ENCODE measurements at places on chromosomes 1 and 21.

DNA sequence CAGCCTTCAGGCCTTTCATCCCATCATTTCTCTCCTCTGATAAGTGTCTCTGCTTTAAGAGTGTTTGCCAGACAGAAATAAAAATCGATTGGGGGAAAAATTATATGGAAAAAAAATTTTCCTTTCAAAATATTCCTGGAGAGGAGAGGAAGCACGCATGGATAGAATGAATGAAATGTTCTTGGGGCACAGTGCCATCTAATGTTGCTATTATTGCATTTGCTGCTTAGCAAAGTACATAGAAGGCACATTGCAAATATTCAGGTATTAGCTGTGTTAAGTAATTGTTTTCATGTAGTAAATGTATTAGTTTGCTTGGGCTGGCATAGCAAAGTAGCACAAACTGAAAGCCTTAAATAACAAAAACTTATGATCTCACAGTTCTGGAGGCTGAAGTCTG is 18.1 kb downstream of the B3GALT5 start:
- DNase-seq = no peak

DNA sequence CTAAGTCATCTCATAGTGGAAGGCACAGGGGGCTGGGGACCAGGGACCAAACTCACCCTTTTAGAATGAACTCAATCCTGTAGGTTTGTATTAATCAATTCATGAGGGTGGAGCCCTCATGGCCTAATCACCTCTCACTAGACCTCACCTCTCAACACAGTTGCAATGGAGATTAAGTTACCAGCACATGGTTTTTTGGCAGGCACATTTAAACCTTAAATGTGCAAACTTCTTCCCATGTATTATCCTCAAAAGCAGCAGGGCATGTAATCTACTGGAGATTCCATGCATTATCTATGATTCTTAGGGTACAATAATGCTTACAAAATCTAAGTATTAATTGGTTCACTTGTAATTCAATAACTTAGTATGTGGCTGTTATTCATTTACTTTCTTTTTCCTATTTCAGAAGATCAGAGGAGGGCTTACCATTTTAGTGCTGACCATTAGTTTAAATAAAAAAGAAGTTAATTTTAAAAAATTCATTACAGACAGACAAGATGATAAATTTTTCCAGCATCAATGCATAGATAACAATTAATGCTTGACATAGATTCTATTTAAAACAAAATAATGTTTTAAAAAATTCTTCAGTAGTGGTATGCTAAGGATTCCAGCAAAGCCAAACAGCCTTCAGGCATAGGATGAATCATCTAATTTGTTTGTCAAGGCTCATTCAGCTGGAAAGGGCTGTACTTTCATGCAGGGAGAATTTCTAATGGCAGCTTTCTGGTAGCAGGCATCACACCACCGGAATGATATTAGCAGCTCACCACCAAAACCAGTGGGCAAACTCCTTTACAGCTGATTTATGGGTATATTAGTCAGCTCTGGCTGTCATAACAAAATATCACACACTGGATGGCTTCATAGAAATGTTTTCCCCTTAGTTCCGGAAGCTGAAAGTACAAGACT is 124.6 kb upstream of the ZNF648 start:
- DNase-seq = peak; percentile 52

GRCh38 chr1:66282343-66282852 is 251.6 kb upstream of the SGIP1 start:
- DNase-seq = peak; percentile 75

DNA sequence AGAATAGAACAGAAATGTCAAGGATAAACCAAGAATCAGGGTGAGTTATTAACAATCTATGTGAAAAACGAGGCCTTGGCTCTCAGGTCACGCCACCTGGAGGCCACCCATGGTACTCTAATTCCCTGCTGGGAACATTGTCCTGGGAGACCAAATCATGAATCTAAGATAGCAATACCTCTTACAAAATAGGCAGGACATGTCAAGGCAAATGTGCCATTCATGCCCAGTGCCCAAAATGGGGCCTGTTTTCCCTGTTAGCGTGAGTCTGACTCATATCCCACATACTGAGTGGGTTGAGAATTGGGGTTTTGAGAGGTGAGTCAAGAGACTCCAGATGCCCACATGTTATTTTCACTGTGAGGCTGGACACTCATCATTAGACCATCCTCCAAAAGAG is 380.8 kb downstream of the HHIPL2 start:
- peak; percentile 92 for DNase-seq

- DNase-seq = no peak
These were observed 53.2 kb downstream of the CNN3 start for GRCh38 chr1:94873520-94874351.

GRCh38 chr1:151106894-151107293 is 36.3 kb downstream of the GABPB2 start:
- DNase-seq = peak; percentile 57

DNA sequence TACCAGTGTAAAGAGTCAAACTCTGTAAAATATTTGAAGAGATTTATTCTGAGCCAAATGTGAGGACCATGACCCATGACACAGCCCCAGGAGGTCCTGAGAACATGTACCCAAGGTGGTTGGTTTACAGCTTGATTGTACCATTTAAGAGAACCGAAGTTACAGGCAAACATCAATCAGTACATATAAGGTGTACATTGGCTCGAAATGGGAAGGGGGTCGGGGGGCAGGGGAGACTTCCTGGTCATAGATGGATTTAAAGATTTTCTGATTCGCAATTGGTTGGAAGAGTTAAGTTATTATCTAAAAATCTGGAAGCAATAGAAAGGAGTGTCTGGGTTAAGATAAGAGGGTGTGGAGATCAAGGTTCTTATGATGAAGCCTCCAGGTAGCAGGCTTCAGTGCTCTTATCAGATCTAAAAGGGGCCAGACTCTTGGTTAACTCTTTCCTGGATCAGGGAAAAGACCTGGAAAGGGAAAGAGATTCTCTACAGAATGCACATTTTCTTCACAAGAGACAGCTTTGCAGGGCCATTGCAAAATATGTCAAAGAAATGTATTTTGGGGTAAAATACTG is 47.5 kb upstream of the NTPCR start:
- DNase-seq = no peak

GRCh38 chr1:118486199-118486598 is 301.2 kb upstream of the SPAG17 start:
- DNase-seq = no peak

DNA sequence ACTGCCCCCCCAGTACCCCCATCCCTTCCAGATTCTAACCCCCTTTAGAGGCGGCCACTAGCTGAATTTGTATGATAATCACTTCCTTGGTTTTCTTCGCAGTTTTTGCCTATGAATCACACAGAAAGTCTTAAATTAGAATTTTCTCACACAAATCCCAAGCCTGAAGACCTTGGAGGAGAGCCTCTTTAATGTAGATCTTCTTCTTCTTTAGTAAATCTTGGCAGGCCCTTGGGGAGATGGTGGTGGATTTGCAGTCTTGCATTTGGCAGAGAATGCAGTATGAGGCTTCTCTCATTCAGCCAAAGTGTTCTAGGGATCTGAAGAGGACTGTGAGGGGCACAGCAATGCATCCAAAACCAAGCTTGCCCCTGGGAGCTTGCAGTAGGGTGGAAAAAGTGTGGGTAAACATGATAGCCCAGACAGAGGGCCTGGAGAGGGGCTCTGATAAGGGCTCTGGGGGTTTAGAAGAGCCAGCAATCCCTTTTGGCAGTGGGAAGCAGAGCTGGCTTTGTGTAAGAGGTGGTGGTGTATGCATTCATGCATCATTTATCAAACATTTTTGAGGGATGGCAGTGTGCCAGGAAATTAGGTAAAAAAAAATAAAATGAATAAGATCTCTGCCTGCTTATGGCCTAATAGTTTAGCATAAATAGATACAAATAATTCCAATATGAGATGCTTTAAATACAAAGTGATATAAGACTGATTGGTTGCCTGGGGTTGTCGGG is 7.7 kb upstream of the CDC42 start:
- peak; percentile 74 for DNase-seq

GRCh38 chr1:98923667-98924066 is 81.0 kb downstream of the PLPPR5 start:
- no peak for DNase-seq

DNA sequence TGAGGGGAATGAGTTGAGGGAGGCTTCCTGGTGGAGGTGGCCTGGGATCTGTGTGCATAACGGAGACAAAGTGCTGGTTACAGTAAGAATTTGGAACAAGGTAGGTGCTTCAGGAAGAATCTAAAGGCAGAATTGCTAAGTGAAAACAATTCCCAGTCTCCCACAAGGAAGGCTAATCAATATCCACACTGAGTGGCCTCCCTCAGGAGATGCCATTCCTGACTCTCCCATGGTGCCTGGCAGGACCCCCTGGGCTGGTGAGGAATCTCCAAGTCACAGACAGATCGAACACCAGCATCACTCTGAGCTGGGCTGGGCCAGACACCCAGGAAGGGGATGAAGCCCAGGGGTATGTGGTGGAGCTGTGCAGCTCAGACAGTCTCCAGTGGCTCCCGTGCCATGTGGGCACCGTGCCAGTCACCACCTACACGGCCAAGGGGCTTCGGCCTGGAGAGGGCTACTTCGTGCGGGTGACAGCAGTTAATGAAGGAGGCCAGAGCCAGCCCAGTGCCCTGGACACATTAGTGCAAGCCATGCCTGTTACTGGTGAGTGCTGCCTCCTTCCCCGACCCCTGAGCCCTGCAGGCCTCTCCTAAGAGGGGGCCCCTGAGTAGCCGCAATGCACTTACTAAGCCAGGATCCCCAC is 30.7 kb downstream of the IGFN1 start:
- no peak for DNase-seq

DNA sequence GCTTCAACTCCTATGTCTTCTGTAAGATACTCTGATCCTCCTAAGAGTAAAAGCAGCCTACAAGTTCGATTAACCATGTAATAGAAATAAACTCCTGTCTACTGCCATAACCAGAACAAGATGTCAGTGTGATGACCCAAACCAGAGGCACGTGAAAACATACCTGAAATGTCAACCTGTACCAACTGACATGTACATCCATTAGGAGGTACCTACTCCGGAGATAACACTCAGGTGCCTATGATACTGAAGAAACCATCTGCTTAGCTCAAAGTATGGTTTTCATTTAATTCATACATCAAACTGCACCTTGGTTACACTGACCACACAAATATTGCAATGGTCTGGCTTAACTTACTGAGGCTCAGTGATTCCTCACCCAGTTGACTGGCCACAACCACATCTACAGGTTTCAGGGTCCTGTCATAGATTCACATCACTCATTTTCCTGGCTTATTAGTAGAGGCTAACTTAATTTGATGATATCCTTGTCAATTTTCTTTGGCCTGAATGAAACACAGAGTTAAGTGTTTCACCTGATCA is 4.4 kb downstream of the ITPKB start:
- no peak for DNase-seq

DNA sequence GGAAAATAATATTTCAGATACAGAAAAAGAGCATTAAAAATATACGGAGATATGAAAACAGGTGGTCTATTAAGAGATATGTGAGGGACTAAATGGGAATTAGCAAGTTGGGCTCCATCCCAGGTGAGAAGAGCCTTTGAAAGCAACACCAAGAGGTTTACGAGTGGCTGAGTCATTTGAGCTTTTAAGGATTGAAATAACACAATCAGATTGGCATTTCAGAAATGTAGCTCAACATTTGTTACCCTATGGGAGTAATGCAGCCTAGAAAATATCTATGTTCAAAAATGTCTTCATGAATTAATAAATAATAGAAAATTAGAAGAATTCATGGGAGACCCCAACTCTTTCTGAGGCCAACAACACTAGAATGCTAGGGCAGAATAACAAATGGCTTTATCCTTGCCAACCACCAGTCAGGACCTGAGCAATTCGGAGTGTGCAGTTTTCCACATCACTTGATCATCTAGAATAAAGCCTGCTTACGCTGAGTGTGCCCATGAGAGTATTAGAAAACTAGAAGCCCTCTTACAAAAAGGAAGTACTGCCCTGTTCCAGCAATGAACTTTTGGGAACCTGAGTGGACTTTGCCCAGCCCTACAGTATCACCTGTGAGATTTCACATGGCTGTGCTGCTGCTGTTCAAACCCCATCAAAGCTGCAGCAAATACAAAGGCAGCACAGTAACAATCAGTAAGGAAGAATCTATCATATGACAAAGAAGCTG is 538.0 kb upstream of the CAMK1G start:
- no peak for DNase-seq

DNA sequence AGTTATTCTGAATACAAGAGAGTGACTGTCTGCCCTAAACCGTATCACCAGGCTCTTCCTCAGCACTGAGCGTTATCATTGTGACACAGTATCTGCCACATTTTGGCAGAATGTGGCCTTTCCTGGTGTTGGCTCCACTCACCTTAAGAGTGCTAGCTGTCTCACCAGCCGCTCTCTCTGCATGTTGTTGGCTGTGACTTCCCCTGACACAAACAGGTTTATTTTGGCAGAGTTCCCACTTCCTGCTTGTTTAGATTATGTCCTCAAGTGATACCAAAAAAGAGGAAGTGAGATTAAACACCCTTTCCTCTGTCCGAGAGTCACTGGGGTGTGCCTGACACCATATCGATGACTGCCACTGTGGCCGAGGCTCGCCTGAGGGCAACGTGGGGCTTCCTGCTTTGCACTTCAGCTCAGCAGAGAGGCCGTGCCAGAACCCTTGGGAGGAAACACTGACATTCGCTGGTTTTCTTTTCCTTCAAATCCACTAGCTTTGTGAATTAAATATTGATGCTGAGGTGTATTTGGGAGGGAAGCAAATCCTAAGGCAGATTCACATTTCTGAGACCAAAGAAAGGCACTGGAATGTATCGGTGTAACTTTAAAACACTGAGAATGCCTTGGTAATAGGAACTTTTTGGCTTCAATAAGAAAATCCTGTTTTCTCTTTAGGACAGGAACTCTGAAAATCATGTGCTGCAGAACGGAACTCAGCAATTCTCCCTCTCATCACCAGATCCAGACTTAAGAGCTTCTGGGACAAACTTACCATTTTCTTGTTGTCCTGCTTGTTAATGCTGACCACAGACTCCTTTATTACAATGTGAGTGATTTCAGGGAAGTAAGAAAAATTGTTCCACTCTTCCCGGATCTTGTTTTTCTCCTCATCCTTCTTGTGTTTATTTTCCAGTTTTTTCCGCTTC is 102.1 kb downstream of the JAK1 start:
- no peak for DNase-seq

DNA sequence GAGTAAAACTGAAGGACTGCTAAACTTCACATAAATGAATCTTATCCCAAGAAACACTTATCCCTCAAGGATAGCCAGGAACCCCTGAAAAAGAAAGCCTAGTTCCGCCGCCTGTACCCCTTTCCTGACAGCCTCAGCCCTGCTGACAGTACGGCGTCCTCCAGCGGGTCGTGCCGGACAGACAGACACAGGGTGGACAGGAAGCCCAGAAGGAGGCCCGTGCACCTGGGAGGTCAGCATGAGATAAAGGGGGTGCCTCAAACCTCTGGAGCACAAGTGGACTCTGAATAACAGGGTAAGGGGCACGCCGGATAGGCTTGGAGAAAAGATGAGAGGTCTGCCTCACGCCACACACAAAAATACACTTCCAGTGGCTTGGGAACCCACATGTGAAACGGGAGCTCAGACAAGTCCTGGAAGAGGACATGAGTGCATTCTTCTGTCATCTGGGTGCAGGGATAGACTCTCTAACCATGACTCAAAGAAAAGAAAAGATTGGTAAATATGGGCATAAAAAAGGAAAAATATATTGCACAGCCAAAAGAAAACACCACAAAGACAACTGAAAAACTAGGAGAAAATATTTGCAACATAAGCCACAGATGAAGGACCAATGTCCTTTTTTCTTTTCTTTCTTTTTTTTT is 17.3 kb upstream of the ADARB1 start:
- no peak for DNase-seq

GRCh38 chr1:202687370-202687769 is 22.9 kb downstream of the SYT2 start:
- DNase-seq = no peak

- no peak for DNase-seq
These were observed 9.4 kb downstream of the RUSC1 start for GRCh38 chr1:155329980-155330598.

- no peak for DNase-seq
These were observed 93.9 kb downstream of the STUM start for GRCh38 chr1:226642421-226642820.

Measured in stromal cell of bone marrow (primary cell).